Activated CD4-positive, alpha-beta T cell treated with anti-CD3 and anti-CD28 coated beads, Interleukin-2, amount 10 ng/mL, durations not matched to agents 24 days and 14 days (primary cell): ENCODE measurements at places on chromosomes 4 and X. TPM values are rescaled to one million over a fixed set of nuclear protein-coding genes. Genes with fewer than 3 reads are reported as not detected.

DNA sequence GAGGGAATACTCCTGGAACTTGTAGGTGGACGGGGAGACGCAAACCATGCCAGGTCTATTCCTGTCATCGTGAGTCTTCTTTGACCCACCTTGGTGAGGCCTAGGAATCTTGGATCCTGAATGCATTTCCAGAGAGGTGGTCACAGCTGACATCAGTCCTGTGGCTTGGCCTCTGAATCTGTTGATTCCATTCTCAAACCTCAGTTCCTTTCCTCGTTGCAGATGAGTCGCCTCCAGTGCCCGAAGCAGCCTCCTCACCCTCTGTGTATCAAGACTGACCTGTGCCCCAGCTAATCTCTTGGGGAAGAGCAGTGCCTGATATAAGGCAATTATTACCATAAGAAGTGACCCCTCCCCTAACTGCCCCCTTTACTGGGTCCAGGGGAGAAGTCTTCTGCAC lies 118.1 kb downstream of the SMIM20 start:
- H3K36me3 ChIP-seq: no peaks in the 10 kb centered on the region

GRCh38 chrX:154123241-154124219 lies 20.5 kb upstream of the OPN1LW start:
- DNase-seq: peak; percentile 84
- no peak overlapping the region for H3K27ac ChIP-seq
- H3K27me3 ChIP-seq: no peaks in the 10 kb centered on the region
- H3K36me3 ChIP-seq: no peaks in the 10 kb centered on the region

The RPA4 gene
- 0.68 and 0.78 TPM in 2 replicates for total RNA-seq

DNA sequence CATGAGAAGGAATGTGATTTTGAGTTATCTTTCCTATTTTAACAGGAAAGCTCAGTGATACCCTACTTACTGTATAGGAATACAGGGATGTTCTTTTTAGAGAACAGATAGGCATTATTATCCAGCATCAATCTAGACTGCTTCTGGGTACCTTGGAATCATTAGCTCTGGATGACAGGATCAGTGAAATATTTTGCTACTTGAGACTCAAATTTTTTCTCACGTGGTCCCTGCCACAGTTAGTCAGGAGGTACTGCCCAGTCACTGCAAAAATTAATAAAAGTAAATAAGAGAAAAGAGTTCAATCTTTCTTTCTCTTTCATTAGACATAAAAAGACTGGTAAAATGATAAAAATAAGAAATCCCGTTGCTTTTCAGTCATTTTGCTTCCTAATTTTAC lies 5.5 kb downstream of the ZNF827 start:
- no peak overlapping the region for H3K4me3 ChIP-seq
- no peak overlapping the region for H3K27ac ChIP-seq
- H3K4me1 ChIP-seq: peaks cover 37% of the 10 kb centered on the region
- peaks cover 11% of the 10 kb centered on the region for H3K36me3 ChIP-seq

GRCh38 chr4:46389301-46389775 lies 590 bp downstream of the GABRA2 start:
- H3K4me3 ChIP-seq: peak overlapping the region; percentile 27
- peak overlapping the region; percentile 43 for H3K27ac ChIP-seq
- H3K4me1 ChIP-seq: peaks cover 3% of the 10 kb centered on the region
- H3K36me3 ChIP-seq: no peaks in the 10 kb centered on the region
- H3K27me3 ChIP-seq: peaks cover 31% of the 10 kb centered on the region

DNA sequence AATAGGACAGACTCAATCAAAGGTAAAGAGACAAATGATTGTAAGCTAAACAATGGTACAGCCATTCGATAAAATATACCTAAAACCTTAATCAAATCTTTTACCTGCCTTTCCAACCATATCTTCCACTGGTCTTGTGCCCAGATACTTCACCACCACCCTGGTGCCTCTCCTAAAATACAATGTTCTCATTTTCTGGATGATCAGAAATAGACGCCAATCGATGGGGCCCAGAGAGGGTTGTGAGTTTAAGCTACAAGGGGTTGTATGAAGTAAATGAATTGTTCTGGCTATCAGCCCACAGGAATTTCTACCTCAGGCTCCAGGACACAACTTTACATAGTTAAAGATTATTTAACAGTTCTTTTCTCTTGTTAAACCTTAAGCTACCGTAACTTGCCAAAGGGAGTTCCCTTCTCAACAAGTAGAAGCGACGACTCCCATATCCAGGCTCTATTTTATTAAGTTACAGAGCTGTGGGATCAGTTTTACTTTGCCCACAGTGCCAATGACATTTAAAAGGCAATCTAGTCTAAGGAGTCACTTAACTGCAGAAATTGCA lies 99.1 kb downstream of the CHRNA9 start:
- peak overlapping the region; percentile 64 for H3K4me3 ChIP-seq
- H3K36me3 ChIP-seq: peaks cover 37% of the 10 kb centered on the region
- H3K27ac ChIP-seq: peak overlapping the region; percentile 21
- no peaks in the 10 kb centered on the region for H3K27me3 ChIP-seq
- peaks cover 50% of the 10 kb centered on the region for H3K4me1 ChIP-seq

GRCh38 chrX:95346856-95347255 lies 1337.8 kb upstream of the DIAPH2 start:
- DNase-seq: no peak
- no peak overlapping the region for H3K4me3 ChIP-seq
- H3K27me3 ChIP-seq: no peaks in the 10 kb centered on the region

DNA sequence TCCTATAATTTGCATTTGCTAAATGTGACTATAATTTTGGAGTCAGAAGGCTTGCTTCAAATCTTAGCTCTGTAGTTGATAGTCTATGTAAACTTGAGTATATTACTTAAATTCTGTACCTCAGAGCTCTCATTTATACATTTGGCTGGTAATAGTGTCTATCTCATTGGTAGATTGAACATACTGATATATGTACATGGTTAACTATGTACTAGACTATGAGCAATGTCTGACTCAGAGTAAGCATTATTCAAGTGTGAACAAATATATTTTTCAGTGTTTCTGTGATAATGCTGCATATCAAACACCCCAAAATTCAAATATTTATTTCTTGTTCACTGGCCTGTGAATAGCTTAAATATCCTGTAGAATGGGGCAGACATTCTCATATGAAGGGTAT lies 1568.9 kb upstream of the PABPC4L start:
- DNase-seq: no peak
- no peaks in the 10 kb centered on the region for H3K4me1 ChIP-seq
- no peaks in the 10 kb centered on the region for H3K36me3 ChIP-seq
- no peak overlapping the region for H3K27ac ChIP-seq
- no peak overlapping the region for H3K4me3 ChIP-seq
- H3K27me3 ChIP-seq: no peaks in the 10 kb centered on the region

The PDGFC gene
- not detected in 2 replicates for total RNA-seq
